ENCODE measurements at places on chromosomes 2 and 18. TPM values are rescaled to one million over a fixed set of nuclear protein-coding genes. Genes with fewer than 3 reads are reported as not detected.

GAL3ST2 gene
- total RNA-seq = 1.2 TPM

TLX2 gene
- total RNA-seq = 0.54 TPM

GPR35 gene
- 8.7 TPM for total RNA-seq

REG3A gene
- total RNA-seq = not detected

SERPINB4 gene
- not detected for total RNA-seq

ANKRD30B gene
- not detected for total RNA-seq

DNA sequence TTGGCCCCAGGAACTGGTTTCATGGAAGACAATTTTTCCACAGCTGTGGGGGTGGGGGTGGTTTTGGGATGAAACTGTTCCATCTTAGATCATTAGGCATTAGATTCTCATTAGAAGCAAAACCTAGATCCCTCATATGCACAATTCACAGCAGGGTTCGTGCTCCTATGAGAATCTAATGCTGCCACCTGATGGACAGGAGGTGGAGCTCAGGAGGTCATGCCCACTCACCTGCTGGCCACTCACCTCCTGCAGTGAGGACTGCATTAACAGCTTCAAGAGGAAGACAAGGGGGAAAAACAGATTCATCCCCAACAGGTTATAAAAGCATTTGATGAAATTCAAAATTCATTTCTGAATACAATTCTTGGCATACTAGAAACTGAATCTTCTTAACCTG is 38.5 kb downstream of the THAP4 start:
- DNase-seq = no peak

DNA sequence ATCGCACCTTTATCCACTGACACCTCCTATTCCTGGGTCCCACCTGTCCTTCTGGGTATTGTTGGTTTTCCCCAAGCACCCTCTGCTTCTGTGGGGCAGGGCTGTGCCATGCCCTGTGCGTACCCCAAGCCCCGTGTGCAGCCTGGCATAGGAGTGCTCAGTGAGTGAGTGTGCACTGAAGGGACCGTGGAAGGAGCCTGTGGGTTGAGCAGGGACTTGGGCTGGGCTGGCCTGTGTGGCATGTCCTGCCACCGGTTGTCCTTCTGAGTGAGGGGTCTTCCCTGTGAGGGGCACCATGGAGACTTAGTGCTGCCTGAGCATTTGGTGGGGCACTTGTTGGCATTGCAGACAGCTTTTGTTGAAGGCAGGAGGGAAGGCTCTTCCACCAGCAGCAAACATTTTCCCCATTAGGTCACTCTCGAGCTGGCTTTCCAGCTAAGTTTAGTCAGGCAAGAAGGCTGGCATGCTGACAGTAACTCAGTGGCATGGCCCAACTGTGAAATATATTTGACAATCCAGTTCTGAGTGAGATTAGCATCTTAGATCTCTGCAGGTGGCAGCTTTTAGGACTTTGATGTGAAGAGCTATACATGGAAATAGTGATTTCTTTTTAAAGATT is 64.7 kb downstream of the LPIN1 start:
- DNase-seq = no peak

- DNase-seq = no peak
These were observed 9.0 kb upstream of the ONECUT2 start for GRCh38 chr18:57426187-57426586.

GRCh38 chr18:33277431-33277830 is 163.1 kb downstream of the CCDC178 start:
- no peak for DNase-seq

GRCh38 chr2:208153156-208153555 is 7.2 kb upstream of the CRYGB start:
- DNase-seq = no peak

- no peak for DNase-seq
These were observed 86.5 kb downstream of the ZNF516 start for GRCh38 chr18:76408480-76409067.

DNA sequence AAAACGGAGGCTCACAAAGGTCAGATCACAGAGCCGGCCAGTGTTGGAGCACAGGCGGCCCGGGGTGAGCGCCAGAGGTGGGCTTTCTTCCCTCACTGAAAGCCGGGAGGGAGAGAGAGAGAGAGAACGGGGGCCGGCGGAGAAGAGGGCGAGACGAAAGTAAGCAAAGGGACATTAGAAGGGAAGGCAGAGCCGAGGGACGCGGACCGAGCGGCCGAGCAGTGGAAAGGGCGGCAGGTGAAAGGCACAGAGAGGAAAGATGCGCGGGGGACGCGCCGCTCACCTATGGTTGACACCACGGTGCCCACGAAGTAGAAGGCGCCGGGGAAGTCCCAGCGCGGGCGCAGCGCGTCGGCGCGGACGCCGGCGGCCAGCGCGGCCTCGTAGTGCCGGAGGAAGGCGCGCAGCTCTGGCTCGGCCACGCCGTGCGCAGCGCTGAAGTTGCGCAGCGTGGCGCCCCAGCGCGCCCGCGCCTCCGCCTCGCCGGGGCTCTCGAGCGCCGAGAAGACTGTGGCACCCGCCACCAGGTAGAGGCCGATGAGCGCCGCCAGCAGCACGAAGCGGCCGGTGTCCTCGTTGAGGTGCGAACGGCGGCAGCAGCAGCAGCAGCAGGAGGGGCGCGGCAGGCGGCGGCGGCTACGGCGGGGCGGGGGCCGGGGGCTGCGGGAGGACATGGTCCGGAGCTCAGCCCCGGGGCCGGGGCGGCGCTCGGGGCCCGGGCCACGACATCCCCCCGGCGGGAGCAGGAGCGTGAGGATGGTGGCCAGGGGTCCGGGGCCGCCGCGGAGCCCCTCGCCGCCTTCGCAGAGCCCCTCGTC is 166.9 kb downstream of the MSH2 start:
- DNase-seq = peak; percentile 60

DNA sequence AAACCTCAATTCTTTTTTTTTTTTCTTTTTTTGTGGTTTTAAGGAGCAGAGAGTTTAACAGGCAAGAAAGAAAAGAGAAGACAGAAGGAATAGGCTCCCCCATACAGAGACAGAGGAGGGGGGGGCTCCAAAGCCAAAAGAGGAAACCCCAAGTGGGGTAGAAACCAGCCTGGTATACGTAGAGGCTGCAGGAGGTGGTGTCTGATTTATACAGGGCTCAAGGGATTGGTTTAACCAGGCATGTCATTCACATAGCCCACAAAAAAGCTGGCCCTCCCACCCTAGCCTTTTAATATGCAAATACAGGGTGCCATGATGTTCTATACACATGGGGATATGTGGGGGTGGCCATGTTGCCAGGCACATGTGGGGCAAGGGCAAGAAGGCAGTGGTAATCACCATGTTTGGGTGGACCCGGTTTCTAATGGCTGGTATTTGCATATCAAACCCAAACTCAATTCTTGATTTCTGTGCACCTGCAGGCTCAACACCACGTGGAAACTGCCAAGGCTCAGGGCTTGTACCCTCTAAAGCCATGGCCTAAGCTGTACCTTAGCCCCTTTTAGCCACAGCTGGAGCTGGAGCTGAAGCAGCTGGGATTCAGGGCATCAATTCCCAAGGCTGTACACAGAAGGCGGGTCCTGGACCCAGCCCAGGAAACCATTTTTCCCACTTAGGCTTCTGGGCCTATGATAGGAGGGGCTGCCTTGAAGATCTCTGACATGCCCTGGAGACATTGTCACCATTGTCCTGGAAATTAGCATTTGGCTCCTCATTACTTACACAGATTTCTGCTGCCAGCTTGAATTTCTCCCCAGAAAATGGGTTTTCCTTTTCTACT is 170.3 kb downstream of the MAIP1 start:
- no peak for DNase-seq

DNA sequence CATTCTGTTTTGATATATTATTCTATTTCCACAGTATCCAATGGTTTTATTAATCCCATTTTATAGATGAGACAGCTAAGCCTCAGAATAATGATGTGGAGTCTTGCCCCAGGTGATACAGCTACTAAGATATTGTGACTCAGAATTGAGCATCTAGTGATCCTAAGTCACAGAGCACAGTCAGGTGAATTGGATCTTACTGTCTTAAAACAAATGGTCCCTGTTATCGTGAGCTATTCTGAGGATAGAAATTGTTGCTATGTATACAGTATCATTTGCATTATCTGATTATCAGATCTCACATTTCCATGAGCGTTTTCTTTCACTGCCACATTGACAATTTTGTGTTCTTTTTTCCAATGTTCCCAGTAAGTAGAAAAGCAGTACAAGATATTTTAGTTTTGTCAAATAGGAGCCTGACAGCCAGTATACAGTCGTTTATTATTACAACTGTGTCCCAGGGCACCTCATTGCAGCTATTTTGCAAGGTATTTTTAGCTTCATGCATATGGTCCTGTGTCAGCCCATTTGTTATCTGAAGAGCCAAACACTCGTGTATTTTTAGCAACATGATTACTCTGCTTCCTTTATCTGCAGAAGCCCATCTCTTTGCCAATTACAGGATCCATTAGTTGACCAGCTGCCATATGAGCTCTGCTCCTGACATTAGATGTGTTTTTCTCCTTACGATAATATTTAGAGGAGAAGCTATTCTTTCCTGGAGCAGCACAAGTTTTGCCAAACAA is 25.1 kb upstream of the SGPP2 start:
- no peak for DNase-seq

DNA sequence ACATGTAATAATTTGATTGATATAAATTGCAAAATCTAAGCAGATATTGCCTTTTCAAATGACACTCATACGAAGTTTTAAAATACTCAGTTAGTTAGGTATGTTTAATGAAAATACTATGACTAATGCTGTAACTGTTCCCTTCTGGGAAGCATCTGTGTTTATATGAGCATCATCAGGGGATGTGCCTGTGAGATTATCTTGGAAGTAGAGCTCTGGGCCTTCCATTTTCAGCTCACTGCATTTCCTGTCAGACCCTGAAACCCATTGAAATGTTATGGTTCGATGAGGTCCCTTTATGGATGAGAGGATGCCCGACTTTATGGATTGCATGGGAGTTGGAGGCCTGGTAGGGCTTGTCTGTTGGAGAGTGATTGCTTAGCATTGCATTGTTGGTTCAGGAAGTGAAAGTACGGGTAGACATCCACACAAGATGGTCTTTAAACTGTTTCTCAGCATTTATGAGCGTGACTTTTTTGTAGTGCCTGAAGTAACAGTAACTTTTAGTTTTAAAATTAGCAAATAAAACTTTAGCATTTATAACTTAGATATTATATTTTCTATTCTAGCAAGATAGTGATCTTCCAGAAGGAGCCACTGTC is 28.7 kb downstream of the ELP2 start:
- DNase-seq = no peak

DNA sequence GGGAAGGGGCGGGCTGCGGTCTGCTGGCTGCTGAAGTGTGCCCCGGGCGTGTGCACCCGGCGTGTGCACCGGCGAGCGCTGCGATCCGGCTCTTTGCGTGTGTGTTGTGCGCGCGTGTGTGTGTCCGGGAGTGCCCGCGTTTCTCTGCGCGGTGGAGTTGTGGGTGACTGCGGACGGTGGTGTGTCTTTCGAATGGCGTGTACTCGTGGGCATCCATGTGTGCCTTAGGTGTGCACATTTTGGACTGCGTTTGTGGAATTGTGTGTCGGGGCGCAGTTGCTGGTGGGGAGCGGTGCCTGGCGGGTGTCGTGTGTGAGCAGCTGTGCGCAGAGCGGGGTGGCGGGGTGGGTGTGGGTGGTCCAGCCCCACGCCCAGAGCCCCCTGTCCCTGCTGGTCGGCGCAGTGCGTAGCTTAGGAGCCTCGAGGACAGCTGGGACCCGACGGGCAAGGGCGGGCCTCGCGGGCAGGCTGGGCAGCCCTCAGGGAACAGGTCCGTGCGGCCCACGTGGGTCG is 533 bp downstream of the HPCAL1 start:
- peak; percentile 80 for DNase-seq

DNA sequence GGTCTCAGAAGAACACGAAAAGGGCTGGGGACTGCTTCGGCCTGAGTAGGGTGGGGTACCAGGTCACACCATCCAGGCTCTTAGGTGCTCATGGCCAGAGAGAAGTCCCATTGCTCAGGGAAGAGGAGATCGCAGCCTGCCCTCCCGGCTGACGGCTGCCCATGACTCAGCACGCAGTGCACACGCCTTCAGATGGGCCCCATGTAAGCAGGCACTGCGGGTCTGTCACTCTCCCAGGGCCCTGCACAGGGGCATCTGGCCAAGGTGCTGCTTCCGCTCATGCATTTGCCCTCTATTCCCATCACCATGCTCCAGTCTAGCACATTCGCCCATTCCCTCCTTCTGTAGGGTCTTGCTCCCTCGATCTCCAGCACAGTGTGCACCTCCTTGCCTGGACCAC is 34.7 kb downstream of the SFXN5 start:
- DNase-seq = no peak
